Adipocyte (in vitro differentiated cells): ENCODE measurements at places on chromosomes 6 and 20.

DNA sequence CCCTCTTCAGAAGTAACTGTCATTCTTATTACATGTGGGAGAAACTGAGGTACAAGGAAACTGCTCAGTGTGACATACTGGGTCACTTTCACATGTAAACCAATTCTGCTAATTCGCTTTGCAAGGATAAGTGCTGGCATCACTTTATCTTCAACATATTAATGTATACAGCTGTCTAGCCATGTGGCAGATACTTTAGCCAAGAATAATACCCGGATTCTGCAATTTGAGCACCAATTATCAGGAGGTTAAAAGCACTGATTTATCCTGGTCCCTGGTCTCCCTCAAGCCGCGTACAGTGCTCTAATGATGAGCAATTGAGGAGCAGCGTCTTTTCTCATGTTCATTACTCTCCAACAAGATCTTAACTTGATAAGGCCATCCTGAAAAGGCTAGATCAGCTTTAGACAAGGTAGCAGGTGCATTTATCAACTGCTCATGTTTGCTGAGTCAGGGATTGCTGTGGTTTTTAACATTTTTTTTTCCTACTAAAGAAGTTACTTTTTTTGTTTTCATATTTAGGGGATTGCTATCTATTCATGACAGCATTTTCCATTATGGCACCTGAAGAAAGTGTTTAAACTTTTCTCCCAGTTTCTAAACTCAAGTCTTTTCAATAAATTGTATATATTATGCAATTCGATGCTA is 1066.3 kb upstream of the MAP3K7 start:
- no peak for DNase-seq

- DNase-seq: no peak
Observed at GRCh38 chr20:54929191-54929590, 453.8 kb downstream of the DOK5 start.

DNA sequence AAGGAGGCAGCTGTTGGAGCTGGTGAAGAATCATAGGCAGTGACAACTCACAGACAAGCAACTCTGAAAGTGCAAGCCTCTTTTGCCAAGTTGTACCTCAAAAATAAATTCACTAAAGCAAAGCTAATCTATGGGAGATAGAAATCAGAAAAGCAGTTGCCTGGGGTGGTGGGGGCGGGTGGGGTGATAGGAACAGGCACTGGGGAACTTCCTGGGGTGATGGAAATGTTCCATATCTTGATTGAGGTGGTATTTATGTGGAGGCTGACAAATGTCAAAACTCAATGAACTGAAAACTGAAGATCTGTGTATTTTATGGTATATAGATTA is 52.4 kb downstream of the ATP9A start:
- DNase-seq: no peak

DNA sequence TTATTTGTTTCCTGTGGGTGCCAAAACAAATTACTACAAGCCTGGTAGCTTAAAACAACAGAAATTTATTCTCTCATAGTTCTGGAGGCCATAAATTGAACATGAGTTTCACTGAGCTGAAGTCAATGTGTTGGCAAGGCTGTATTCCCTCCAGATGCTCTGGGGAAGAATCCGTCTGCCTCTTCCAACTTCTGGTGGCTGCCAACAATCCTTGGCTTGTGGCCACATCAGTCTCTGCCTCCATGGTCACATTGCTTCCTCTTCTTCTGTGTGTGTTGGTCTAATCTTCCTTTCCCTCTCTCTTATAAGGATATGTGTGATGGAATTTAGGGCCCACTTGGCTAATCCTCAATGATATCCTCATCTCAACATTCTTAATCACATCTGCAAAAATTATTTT is 92.8 kb upstream of the EPB41L1 start:
- no peak for DNase-seq

DNA sequence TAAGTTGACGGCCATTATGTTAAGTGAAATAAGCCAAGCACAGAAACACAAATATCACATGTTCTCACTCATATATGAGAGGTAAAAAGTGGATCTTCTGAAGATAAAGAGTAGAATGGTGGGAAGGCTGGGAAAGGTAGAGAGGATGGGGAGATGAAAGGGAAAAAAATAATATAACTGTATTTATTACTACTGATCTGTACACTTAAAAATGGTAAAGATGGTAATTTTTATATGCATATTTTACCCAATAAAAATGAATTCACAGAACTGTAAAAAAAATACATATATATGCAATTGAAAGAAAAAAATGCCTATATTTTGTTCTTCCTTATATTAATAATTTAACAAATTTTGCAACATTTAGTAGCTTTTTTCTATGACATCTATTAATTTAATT is 694.4 kb upstream of the MARCKS start:
- DNase-seq: no peak

- no peak for DNase-seq
Observed at GRCh38 chr20:22833851-22834250, 201.3 kb upstream of the SSTR4 start.

GRCh38 chr6:107665382-107665781 is 158.7 kb downstream of the SCML4 start:
- peak; percentile 55 for DNase-seq

DNA sequence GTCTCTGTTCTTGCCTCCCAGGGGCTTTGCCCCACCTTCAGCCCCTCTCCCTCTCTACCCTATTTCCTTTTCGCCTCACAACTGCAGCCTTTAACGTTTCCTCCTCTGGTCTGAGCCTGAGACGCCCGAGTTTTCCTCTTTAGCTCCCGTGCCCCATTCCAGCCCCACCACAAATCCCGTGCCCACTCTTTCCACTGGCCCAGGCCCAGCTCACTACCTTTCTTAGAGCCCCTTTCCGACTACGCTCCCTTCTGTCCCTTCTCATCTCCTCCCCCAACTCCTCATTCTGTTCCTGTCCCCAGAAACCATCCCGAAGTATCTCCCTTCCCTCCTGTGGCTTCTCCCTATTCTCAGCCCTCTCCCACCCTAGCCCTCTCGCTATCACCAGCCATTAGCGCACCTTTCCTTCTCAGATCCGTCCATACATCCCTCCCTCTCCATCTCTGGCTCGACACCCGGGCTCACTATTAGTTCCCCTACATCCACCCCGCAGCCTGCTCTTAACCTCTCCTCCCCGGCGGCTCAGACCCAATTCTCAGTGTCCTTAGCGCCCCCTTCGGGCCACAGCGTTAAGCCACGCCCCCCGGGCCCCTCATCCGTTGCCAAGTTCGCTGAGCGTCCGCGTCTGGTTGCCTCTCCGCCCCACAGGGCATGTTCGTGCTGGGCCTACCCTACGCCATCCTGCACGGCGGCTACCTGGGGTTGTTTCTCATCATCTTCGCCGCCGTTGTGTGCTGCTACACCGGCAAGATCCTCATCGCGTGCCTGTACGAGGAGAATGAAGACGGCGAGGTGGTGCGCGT is 2.7 kb downstream of the SLC32A1 start:
- no peak for DNase-seq

- DNase-seq: no peak
Observed at GRCh38 chr20:58650181-58650775, 805 bp upstream of the STX16 start.

GRCh38 chr6:49911252-49911651 is 44.9 kb upstream of the CRISP1 start:
- no peak for DNase-seq

GRCh38 chr6:2914318-2914660 is 11.2 kb upstream of the SERPINB9 start:
- DNase-seq: no peak

- DNase-seq: peak; percentile 82
Observed at GRCh38 chr20:7859356-7859802, 80.9 kb downstream of the HAO1 start.

DNA sequence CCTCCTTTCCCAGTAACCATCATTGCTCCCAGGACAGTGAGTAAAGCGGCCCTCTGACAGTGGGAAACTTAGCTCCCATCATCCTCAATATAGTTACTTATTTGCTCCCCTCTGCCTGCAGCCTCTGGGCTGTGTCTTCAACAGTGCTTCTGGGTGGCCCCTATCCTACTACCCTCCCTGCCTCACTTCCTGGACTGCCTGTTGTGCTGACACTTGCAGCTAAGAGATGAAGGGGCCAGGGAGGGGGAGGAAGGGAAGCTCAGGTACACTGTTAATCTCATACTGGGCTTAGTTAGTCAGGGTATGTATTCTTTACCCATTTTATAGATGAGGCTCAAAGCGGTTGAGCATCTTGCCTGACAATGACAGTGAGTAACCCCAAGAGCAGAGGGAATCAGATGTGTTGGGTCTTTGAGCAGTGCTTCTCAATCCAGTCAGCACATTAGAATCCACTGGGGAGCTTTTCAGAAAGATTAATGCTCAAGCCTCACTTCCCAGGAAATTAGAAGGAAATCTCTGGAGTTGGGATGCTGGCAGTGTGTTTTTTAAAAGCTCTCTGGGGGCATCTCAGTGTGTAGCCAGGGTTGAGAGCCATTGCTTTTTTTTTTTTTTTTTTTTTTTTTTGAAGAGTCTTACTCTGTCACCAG is 27.1 kb upstream of the KCNK5 start:
- DNase-seq: no peak

DNA sequence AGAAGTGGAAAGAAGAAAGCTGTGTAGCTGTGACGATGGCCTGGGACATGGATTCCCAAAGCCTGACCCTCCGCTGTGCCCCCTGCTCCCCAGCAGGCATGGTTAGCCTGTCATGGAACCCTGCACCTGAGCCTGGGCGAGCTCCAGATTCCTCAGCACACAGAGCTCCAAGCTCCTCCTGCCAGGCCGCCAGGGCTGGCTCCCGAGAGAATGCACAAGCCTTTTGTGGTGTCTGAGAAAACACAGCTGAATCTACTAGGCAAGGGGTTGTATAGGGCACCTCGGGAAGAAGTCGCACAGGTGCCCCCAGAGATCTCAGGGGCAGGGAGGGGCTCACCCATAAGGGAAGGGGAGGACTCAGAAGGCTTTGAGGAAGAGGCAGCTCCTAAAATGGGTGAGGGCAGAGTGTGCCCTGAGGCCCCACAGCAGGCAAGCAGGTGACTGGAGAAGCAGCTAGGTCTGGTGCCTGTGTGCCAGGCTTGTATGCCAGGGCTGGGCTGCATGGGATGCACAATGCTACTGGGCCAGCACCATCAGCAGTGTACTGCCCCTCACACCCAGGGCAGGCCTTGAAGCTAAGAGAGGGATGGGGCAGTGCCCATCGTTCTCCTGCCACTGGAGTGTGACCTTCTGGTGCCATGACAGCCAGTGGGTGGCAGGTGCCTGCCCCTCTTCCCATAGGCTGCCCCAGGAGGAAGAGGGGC is 64.3 kb upstream of the CD93 start:
- DNase-seq: no peak

- no peak for DNase-seq
Observed at GRCh38 chr6:143061597-143062385, 1.1 kb downstream of the AIG1 start.

GRCh38 chr6:169023161-169023874 is 230.3 kb downstream of the THBS2 start:
- no peak for DNase-seq

DNA sequence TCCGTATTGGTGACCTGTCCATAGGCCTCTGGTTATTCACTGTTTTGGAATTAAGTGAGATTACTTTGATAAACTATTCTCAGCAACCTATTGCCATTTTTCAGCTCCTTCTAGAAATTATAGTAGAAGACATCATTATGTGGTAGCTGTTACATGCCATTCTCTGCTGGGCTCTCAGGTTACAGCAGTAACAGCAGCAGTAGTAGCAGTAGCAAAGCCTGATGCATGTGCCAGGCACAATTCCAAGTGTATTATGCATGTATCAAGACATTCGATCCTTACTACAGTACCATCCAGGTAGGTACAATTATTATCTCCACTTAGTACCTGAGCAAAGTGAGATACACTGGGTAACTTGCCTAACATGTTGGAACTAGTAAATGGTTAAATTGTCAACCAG is 74.3 kb downstream of the RPS12 start:
- DNase-seq: peak; percentile 23

GRCh38 chr6:149750136-149750609 is 632 bp downstream of the PCMT1 start:
- DNase-seq: peak; percentile 76

DNA sequence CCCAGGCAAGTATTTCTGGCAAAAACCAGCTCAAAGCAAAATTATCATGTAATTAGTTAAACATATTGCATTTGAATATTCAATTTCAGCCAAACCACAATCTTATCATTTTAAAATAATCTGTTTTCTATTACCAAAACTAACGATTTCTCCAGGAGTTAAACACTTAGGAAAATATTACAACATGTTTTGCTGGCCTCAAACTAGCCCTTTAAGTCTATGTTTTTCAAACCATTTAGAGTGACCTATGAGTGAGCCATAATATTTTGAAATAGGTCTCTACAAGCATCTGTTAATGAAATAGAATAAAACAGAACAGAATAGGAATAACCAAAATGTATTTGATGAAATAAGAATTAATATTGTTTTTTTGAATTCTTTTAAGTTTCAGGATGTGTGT is 370.9 kb downstream of the COL12A1 start:
- peak; percentile 77 for DNase-seq
